ENCODE measurements at places on chromosomes 5 and 9. TPM values are rescaled to one million over a fixed set of nuclear protein-coding genes. Genes with fewer than 3 reads are reported as not detected.

Gene TMEM215
- polyA plus RNA-seq = 0.03 TPM

Gene GARNL3
- polyA plus RNA-seq = 25.9 TPM

Gene MEIKIN
- not detected for polyA plus RNA-seq

GRCh38 chr5:137836298-137836697 is 31.4 kb upstream of the MYOT start:
- peak overlapping the region; percentile 63 for H3K27ac ChIP-seq
- H3K4me3 ChIP-seq = no peak overlapping the region
- peaks cover 46% of the 10 kb centered on the region for H3K4me1 ChIP-seq
- no peaks in the 10 kb centered on the region for H3K36me3 ChIP-seq

DNA sequence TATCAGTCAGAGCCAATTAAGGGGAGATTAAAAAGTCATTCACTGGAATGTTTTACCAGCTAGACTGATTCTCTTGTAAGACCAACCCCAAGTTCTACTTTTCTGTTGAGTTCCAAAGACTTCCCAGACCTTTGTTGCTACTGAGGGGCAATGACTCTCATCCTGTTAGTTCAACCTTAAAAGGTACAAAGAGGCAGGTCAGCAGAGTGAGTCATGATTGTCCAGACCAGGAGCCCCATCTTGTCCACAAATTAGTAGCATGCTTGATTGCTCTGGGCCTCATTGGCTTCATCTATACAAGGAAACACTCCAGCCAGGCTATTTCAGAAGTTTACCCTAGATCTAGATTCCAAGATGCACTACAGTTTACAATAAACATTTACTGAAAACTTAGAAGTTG is 79.9 kb upstream of the IL7R start:
- H3K36me3 ChIP-seq = no peaks in the 10 kb centered on the region
- no peak overlapping the region for H3K27ac ChIP-seq
- no peak overlapping the region for H3K4me3 ChIP-seq
- DNase-seq = no peak
- H3K4me1 ChIP-seq = no peaks in the 10 kb centered on the region
- H3K27me3 ChIP-seq = no peaks in the 10 kb centered on the region

DNA sequence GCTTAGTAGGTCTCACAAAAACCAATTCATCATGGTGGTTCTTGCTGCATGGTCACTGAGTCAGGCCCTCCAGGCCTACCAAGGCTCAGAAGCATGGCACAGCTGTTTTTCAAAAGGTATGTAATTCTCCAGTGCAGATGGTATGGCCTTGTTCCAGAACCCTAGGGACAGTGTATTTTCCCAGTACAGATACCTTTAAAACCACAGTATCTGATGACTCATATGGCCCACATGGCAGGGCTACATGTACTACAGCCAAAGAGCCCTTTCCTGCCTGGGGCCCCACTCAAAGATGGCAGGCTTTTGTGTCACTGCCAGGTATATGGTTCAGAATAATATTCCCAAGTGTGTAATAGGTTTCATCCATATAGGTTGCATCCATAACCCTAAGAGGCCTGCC is 16.5 kb downstream of the CSF2 start:
- no peaks in the 10 kb centered on the region for H3K36me3 ChIP-seq
- H3K4me1 ChIP-seq = no peaks in the 10 kb centered on the region
- H3K27me3 ChIP-seq = no peaks in the 10 kb centered on the region
- no peak overlapping the region for H3K4me3 ChIP-seq
- H3K27ac ChIP-seq = no peak overlapping the region
- DNase-seq = no peak

GRCh38 chr5:17156463-17156862 is 61.0 kb upstream of the BASP1 start:
- H3K4me1 ChIP-seq = no peaks in the 10 kb centered on the region
- H3K27me3 ChIP-seq = no peaks in the 10 kb centered on the region
- no peaks in the 10 kb centered on the region for H3K36me3 ChIP-seq

DNA sequence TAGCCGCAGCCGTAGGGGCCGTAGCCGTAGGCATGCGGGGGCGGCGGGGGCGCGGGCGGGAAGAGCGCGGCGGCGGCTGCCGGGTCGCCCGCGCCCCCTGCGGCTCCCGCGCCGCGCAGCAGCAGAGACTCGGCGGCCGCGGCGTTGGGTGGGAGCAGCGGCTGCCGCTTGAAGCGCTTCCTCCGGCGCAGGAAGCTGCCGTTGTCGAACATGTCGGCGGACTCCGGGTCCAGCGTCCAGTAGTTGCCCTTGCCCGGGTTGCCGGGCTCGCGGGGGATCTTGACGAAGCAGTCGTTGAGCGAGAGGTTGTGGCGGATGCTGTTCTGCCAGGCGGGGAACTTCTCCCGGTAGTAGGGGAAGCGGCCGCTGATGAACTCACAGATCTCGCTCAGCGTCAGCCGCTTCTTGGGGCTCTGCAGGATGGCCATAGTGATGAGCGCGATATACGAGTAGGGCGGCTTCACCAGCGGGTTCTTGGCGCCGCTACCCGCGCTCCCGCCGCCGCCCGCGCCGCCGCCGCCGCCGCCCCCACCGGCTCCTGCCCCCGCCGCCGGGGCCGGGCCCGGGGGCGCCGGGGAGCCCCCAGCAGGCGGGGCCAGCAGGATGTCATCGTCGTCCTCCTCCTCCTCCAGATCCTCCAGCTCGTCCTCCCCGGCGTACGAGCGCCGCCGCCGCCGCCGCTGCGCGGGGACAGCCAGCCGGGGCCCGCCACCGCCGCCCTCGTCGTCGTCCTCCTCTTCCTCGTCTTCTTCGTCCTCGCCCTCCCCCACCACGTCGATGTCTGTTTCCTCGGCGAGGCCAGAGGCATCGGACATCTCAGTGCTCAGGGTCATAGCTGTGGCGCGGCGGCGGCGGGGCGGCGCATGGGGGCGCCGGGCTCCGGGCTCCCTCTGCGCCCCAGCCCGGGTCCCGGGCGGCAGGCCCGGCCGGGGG is 781 bp downstream of the FOXD1 start:
- no peak overlapping the region for H3K27ac ChIP-seq
- H3K4me1 ChIP-seq = no peaks in the 10 kb centered on the region
- no peaks in the 10 kb centered on the region for H3K36me3 ChIP-seq
- H3K27me3 ChIP-seq = peaks cover 85% of the 10 kb centered on the region
- H3K4me3 ChIP-seq = no peak overlapping the region
- no peak for DNase-seq

- no peaks in the 10 kb centered on the region for H3K4me1 ChIP-seq
- no peak overlapping the region for H3K27ac ChIP-seq
- no peaks in the 10 kb centered on the region for H3K27me3 ChIP-seq
- DNase-seq = no peak
Observed at GRCh38 chr5:112546946-112547592, 128.0 kb upstream of the EPB41L4A start.

GRCh38 chr9:81871695-81872094 is 56.5 kb upstream of the SPATA31D4 start:
- no peak overlapping the region for H3K27ac ChIP-seq
- H3K36me3 ChIP-seq = no peaks in the 10 kb centered on the region
- no peak overlapping the region for H3K4me3 ChIP-seq
- no peaks in the 10 kb centered on the region for H3K27me3 ChIP-seq
- DNase-seq = no peak
- H3K4me1 ChIP-seq = no peaks in the 10 kb centered on the region

GRCh38 chr5:142078706-142079105 is 29.9 kb upstream of the NDFIP1 start:
- H3K36me3 ChIP-seq = no peaks in the 10 kb centered on the region
- no peaks in the 10 kb centered on the region for H3K4me1 ChIP-seq
- no peak overlapping the region for H3K27ac ChIP-seq
- no peak overlapping the region for H3K4me3 ChIP-seq
- DNase-seq = no peak
- H3K27me3 ChIP-seq = no peaks in the 10 kb centered on the region

GRCh38 chr9:34001951-34002350 is 46.7 kb downstream of the UBAP2 start:
- peaks cover 7% of the 10 kb centered on the region for H3K36me3 ChIP-seq
- no peaks in the 10 kb centered on the region for H3K4me1 ChIP-seq
- H3K27ac ChIP-seq = no peak overlapping the region
- H3K27me3 ChIP-seq = no peaks in the 10 kb centered on the region
- DNase-seq = no peak
- no peak overlapping the region for H3K4me3 ChIP-seq
